ENCODE measurements at places on chromosomes 4 and X.
A peak's percentile ranks its signal among the peaks of the same experiment; 100 is the strongest.

- DNase-seq = no peak
Measured at GRCh38 chr4:45004847-45005565, 278.6 kb upstream of the GNPDA2 start.

GRCh38 chr4:182425302-182425701, 182.1 kb downstream of the TENM3 start:
- DNase-seq = no peak

DNA sequence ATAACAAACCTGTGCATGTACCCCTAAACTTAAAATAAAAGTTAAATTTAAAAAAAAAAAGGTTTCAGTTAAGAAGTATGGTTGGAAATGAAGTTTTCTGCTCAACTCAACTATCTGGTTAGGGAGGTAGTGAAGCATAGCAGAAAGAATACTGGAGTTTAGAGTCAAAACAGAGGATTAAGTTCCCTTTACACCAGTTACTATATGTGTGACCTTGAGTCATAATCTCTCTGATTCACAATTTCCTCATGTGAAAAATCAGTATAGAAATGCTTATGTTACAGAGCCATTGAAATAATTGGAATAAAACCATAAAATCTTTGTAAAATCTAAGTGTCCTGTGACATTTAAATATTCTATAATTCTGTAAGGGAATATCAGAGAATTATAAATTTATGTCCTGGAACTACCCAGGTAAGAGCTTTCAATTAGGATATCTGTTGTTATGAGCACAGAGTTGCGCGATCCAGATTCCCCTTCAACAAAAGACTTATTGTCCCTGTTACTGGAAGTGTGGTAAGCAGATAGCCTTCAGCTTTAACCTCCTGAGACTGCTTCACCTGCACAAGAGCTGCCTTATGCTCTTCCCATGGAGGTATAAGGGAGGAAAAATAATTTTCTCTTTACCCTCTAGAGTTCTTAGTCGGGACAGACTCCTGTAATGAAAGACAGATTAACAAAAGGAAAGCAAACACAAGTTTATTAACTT, 203.8 kb upstream of the NRK start:
- no peak for DNase-seq

DNA sequence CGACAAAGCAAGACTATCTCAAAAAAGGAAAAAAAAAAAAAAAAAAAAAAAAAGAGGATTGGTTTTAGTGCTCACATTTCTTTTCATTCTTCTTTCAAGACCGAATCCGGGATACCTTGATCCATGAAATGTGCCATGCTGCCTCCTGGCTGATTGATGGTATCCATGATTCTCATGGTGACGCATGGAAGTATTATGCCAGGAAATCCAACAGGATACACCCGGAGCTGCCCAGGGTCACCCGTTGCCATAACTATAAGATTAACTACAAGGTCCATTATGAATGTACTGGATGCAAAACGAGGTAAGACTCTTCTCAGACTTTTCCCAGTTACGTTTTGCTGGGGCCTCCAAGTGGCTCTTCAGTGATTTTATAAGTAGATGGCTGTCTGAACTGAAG, 6.1 kb downstream of the CXCR3 start:
- DNase-seq = no peak

GRCh38 chrX:155938132-155938531, 57.0 kb downstream of the VAMP7 start:
- DNase-seq = no peak

GRCh38 chrX:68844581-68844980, 15.8 kb downstream of the EFNB1 start:
- DNase-seq = no peak

GRCh38 chr4:19119904-19120560, 1098.5 kb upstream of the LCORL start:
- no peak for DNase-seq

- no peak for DNase-seq
Measured at GRCh38 chrX:1355131-1356046, 18.8 kb downstream of the IL3RA start.

- peak; percentile 47 for DNase-seq
Measured at GRCh38 chrX:51461053-51462044, 35.0 kb downstream of the NUDT11 start.

Data from Panc1 (cell line).